Stimulated activated CD8-positive, alpha-beta memory T cell treated with anti-CD3 and anti-CD28 coated beads, Interleukin-7, amount 100 ng/mL, for 24 hours (primary cell): ENCODE measurements at places on chromosomes 16 and 17.

GRCh38 chr16:714079-714478 lies 839 bp upstream of the METRN start:
- DNase-seq, result no peak

GRCh38 chr16:18834864-18835263 lies 33.5 kb upstream of the ARL6IP1 start:
- no peak for DNase-seq

DNA sequence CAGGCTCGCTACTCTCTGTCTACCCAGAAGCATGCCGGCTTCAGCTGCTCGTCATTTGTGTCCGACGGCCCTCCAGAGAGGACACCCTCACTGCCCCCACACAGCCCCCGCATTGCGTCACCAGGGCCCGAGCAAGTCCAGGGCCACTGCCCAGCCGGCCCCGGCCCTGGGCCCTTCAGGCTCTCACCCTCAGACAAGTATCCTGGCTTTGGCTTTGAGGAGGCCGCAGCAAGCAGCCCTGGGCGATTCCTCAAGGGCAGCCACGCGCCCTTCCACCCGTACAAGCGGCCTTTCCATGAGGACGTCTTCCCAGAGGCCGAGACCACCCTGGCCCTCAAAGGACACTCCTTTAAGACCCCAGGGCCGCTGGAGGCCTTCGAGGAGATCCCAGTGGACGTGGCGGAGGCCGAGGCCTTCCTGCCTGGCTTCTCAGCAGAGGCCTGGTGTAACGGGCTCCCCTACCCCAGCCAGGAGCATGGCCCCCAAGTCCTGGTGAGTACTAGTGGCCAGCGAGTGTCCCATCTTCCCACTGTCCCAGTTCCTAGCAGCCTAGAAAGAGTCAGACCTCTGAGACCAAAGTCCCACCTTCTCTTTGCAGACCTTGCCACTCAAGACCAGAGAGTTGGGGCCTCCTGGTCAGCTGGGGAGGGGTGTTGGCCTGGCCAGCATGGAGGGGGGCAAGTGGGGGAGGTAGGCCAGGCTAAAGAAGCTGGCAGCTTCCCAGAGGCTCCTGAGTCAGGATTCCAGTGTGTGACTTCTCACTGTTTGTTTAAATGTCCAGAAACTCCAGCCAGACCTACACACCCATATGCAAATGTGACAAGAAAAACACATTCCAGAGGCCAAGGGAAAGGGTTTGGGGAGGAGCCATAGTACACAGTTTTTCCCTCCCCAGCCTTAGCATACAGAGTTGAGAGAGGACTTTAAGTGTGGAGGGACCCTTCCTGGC lies 18.6 kb downstream of the FOXN1 start:
- DNase-seq, result no peak

- DNase-seq, result no peak
Observed at GRCh38 chr16:1443403-1443973, 868 bp downstream of the CCDC154 start.

DNA sequence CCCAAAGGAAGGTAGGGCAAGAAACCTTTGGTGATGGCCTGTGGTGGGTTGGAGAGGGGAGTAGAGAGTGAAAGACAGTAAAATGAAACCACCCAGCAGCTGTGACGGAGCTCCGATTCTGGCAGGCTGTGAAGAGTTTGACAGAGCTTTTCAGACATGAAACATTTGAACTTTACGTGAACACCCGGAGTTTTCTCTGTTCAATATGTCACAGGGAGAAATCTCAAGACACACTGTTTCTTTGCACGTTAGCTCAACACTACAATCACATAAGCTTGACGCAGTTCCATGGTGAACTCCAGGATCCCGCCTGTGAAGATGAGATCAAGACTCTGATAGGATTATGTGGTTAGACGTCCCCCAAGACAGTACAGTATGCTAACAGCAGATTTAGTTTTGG lies 79.6 kb upstream of the CDH11 start:
- DNase-seq, result no peak
